ENCODE measurements at places on chromosomes 13 and 19.

DNA sequence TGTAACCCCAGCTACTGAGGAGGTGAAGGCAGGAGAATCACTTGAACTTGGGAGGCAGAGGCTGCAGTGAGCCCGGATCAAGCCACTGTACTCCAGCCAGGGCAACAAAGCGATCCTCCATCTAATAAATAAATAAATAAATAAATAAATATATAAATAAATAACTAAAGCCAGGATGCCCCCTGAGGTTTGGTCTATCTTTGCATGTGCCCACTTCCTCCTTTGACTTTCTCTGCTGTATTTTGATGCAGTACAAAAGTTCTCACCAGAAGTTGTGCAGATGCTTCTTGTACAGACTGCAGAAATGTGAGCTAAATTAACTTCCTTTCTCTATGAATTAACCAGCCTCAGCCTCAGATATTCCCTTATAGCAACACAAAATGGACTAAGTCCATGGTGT is 6.5 kb upstream of the N4BP2L2 start:
- DNase-seq, result no peak

- DNase-seq, result no peak
Observed at GRCh38 chr13:80552851-80553440, 212.0 kb upstream of the SPRY2 start.

DNA sequence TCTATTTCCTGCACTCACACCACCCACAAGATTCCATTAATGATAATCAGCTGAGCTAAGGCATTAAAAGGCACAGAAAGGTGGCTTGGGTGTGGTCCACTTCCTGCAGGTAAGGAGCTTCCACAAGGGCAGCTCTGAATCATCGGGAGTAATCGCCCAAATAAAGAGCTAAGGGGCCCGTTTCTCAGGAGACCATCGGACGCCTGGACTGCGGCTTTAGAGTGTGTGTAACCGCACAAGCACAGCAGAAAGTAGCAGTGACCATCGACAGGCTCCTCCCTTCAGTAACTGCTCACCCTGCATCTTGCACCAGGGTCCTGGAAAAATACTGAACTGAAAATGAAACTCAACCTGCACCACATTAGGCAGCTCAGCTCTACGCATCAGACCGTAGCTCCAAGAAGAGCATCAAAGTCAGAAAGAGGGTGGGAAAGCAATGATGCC is 6.0 kb downstream of the STK24 start:
- peak; percentile 34 for DNase-seq

DNA sequence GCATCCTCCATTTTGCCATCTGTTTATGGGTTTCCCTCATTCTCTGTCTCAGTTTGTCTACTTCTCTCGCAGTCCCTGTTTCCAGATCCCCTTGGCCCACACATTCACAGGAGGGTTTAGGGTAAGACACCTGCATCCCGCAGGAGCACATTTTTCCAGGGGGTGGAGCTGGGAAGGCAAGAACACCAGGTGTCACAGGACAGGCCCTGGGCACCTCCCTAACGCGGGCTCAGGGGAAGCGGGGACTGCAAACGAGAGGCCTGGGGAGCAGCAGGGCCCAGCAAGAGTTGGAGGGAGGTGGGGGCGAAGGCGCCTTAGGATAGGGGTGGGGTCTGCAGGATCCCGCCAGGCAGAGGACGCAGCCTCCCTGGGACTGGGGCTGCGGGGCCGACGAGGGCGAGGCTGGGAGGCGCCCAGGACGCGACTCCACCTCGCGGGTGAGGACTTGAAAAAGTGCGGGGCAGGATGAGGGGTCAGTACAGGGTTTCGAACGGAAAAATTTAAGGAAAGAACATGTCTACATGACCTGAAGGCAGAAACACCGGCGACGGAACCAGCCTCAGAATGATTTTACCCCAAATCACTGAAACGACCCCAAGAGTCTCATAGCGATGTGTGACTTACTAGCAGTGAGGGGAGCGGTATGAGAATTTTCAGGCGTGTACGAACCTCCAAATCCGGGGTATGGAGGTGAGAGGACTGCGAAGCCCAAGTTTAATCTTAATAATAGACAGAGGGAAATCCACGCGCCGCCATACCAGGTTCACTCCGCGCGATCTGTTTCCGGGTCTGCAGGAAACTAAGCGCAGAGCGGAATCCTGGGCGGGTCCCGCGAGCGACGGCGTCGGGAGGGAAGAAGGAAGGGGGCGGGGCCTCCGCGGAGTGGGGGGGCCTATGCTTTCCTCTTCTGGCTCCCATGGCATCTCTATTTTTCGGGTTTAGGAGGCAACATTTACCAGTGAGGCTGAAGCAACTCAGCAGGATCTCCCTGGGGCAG is 7.1 kb upstream of the ERVV-2 start:
- DNase-seq, result no peak

- DNase-seq, result no peak
Observed at GRCh38 chr13:82879921-82880320, 1002.4 kb downstream of the SLITRK1 start.

GRCh38 chr13:110138010-110138699 is 168.8 kb downstream of the COL4A1 start:
- no peak for DNase-seq

DNA sequence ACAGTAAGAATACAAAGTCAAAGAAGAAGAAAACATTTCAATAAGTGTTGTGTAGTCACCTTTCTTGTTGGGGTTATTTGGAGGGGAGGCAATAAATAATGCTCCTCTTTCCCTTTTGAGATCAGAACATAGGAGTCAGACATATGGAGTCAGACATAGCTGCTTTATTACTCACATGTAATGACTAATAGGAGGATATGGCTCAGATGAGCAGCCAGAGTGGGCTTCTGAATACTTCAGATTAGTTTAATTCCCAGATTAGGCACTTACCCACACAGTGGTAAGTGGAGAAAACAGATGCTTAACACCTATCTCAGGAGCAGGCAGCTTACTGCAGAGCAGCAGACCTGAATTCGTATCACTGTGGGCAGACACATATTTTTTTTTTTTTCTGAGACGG is 31.7 kb upstream of the C1QTNF9B start:
- no peak for DNase-seq

DNA sequence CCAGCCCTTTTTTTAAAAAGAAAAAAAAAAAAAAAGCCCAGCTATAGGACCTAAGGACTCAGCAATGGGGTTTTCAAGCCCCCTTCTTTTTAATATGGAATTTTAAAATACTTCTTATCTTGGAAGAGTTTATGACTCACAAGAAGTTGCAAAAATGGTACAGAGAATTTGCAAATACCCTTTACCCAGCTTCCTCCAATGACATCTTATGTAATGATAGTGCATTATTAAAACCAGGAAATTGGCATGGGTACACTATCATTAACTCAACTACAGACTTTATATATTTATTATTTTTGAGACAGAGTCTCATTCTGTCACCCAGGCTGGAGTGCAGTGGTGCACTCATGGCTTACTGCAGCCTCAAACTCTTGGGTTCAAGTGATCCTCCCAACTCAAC is 16.1 kb downstream of the TMEM38A start:
- no peak for DNase-seq

- no peak for DNase-seq
Observed at GRCh38 chr19:17107546-17108452, 32.2 kb downstream of the MYO9B start.

GRCh38 chr13:45416516-45417128 is 1.6 kb downstream of the SLC25A30 start:
- DNase-seq, result no peak

GRCh38 chr13:94548821-94549231 is 47.1 kb downstream of the TGDS start:
- peak; percentile 62 for DNase-seq

DNA sequence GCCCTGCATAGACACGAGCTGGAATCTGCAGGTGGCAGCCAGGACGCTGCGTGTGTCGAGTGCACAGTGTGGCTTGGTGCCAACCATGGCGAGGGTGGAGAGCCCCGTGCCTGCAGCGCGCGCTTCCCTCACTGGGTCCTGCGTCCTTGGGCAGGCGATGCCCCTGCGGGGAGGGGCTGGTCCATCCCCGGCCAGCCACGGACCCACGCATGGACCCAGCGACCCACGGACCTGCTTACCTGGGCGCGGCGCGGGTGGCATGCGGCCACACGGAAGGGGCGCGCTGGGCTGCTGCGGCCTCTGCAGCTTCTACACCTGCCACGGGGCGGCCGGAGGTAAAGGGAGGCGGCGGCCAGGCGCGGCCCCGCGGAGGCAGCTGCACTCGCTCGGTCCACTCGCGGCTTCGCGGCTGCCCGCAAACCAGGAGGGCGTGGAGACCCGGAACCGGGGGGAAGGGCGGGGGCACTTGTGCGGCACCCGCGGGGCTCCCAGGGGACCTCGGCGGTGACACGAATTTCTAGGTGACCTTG is 569 bp upstream of the MCF2L start:
- peak; percentile 46 for DNase-seq

GRCh38 chr19:17725422-17726078 is 6.3 kb downstream of the MAP1S start:
- DNase-seq, result peak; percentile 12

GRCh38 chr19:4713384-4713951 is 10.2 kb downstream of the DPP9 start:
- DNase-seq, result no peak

GRCh38 chr13:51394724-51395123 is 55.2 kb downstream of the SERPINE3 start:
- DNase-seq, result no peak

DNA sequence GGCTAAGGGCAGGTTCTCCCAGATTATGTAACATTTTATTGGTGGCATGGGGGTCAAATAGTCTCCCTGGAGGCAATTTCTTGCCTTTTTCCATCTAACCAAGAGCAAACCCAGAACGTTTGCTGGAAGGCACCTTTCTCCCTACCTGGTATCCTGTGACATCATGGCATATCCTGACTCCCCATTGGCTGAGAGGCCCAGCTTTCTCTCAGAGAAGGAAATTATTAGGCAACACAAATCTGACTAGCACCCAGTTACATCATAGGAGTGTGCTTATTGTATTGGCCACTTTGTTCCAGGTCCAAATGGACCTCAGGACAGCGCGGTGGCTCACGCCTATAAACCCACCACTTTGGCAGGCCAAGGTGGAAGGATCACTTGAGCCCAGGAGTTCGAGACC is 13.0 kb downstream of the NTN5 start:
- no peak for DNase-seq

DNA sequence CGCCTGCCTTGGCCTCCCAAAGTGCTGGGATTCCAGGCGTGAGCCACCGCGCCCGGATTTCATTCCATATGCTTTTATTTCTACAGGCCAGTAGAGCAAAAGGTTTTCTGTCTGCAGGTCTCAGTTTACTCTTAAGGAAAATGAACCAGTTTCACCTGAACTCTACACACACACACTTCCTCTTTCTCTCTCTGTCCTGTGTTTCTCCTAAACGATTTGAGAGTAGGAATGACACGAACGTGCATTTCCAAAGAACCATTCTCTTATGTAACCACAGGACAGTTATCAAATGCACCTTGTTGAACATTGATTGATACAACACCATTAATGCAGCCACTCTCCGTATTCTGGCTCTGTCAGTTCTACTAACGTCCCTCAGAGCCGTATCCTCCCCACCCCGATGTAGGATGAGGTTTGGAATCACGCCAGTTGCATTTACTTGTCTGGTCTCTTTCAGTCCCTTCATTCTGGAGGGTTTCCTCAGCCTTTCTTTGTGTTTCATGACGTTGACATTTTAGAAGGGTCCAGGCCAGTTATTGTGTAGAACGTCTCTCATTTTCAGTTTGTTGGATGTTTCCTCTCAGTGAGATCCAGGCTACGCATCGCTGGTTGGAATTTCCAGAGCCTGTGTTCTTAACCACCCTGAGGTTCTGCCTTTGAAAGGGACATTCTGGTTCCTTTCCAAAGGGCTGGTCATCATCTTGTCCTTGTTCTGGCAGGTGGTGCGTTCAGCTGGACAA is 36.0 kb downstream of the BICRA start:
- no peak for DNase-seq

GRCh38 chr13:23852351-23852750 is 36.8 kb downstream of the MIPEP start:
- DNase-seq, result no peak

- DNase-seq, result no peak
Observed at GRCh38 chr19:11418549-11419506, at the start of gene RGL3. RGL3 (minus strand) TSS chr19:11419314; CDS start chr19:11419278, 36 bp downstream.

DNA sequence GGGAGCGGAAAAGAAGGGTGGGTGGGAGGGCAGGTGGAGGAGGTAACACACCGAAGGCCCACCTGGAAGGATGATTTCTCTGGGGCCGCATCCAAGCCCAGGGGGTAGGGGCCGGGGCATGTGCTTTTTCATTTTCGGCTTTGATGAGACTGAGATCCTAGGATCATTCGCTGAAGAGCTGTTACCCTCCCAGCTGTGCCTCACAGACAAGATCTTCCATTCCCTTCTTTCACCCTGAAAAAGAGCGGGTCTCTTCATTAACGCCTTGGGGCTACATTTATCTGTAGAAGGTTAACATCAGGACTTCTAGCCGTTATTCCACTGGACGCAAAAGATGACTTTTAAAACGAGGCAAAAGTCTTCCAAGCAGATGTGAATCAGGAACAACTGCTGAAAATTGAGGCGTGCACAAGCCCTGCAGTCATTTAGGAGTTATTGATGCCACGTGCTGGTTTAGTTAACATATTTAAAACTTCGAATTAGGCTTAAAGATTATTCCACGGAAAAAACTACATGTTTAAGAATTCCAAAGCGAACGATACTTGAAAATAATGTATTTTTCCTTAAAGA is 1.1 kb downstream of the LMO7 start:
- no peak for DNase-seq

GRCh38 chr13:114009590-114010400 is 35.9 kb upstream of the C13orf46 start:
- no peak for DNase-seq

- DNase-seq, result no peak
Observed at GRCh38 chr19:7746903-7747884, at the start of gene CD209. CD209 (minus strand) TSS chr19:7747534; CDS start chr19:7747511, 23 bp downstream.

DNA sequence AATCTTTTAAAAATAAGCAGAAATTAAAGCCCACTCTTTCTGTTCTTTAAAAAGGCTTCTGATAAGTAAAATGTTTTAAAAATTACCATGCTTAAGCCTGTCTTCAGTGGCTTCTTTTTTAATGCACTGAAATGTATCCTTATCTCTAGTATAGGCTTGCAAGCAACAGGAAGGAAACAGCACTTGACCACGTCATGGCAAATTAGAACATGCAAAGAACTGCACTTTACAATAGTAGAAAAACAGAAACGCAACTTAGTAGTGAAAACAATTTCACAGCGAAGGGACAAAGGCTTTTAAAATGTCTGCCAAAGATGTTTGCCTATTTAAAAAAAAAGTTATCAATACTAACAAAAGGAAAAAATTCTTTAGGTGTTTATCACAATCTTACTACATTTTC is 36.3 kb downstream of the ELF1 start:
- DNase-seq, result peak; percentile 62

GRCh38 chr13:110746438-110746837 is 32.9 kb downstream of the ING1 start:
- no peak for DNase-seq

All from stimulated activated naive CD4-positive, alpha-beta T cell (primary cell).